Muscle of leg (tissue), 16 donors: ENCODE measurements at places on chromosomes 12 and 14. TPM values are rescaled to one million over a fixed set of nuclear protein-coding genes. Genes with fewer than 3 reads are reported as not detected.

- no peak overlapping the region for H3K4me3 ChIP-seq
- no peaks in the 10 kb centered on the region for H3K4me1 ChIP-seq
- no peaks in the 10 kb centered on the region for H3K36me3 ChIP-seq
- no peak for DNase-seq
These were observed 580.5 kb downstream of the AACS start for GRCh38 chr12:125645724-125646123.

GRCh38 chr12:105477873-105478272 lies 147.4 kb downstream of the C12orf75 start:
- H3K4me1 ChIP-seq = no peaks in the 10 kb centered on the region
- H3K36me3 ChIP-seq = no peaks in the 10 kb centered on the region
- peak overlapping the region; percentile 42 for H3K27ac ChIP-seq
- no peak overlapping the region for H3K4me3 ChIP-seq
- peak; percentile 60 for DNase-seq
- H3K27me3 ChIP-seq = peaks cover 3% of the 10 kb centered on the region

- no peaks in the 10 kb centered on the region for H3K27me3 ChIP-seq
- DNase-seq = peak; percentile 38
These were observed 6.9 kb downstream of the TBC1D15 start for GRCh38 chr12:71846322-71846940.

DNA sequence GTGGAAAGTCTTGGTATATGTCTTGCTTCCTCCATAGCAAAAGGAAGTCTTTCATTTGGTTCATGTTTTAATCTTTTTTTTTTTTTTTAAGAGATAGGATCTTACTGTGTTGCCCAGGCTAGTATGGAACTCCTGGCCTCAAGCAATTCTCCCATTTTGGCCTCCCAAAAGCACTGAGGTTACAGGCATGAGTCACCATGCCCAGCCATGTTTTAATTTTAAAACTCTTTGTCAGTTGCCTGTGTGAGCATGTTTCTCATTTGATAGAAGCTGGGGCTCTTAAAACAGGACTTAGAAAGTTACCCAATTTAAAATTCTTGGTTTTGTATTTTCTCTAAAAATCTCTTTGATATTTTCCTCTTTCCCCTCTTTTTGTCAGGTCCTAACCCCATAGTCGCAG lies 45.0 kb upstream of the REP15 start:
- no peak overlapping the region for H3K27ac ChIP-seq
- DNase-seq = no peak
- H3K4me1 ChIP-seq = no peaks in the 10 kb centered on the region
- no peak overlapping the region for H3K4me3 ChIP-seq

The MYO1A gene
- 0.05 TPM for polyA plus RNA-seq

The TMEM229B gene
- 0.55 TPM for polyA plus RNA-seq
